Skin of body (tissue), 3 donors: ENCODE measurements at places on chromosomes 5 and 9. TPM values are rescaled to one million over a fixed set of nuclear protein-coding genes. Genes with fewer than 3 reads are reported as not detected.

Gene GHR
- 25.4 TPM for total RNA-seq

Gene ARHGEF37
- total RNA-seq: 11.0 TPM

Gene ROPN1L
- total RNA-seq: 0.79 TPM

Gene RASEF
- total RNA-seq: 4.9 TPM

Gene LHX2
- 27.6 TPM for total RNA-seq

Gene HSD17B3
- total RNA-seq: 0.59 TPM

Gene PAM
- total RNA-seq: 77.2 TPM

Gene THBS4
- 12.3 TPM for total RNA-seq

Gene GPR150
- not detected for total RNA-seq

Gene TRIM52
- 7.9 TPM for total RNA-seq

DNA sequence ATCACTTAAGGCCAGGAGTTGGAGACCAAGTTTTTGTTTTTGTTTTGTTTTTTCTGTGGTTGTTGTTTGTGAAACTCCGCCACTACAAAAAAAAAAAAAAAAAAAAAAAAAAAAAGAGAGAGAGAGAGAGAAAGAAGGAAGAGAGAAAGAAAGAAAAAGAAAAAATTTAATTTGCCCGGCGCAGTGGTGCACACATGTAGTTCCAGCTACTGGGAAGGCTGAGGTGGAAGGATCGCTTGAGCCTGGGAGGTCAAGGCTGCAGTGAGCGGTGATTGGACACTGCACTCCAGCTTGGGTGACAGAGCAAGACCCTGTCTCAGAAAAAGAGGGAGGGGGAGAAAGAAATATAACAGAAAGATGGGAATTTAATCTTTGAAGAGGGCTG lies 902 bp downstream of the THG1L start:
- DNase-seq: no peak

DNA sequence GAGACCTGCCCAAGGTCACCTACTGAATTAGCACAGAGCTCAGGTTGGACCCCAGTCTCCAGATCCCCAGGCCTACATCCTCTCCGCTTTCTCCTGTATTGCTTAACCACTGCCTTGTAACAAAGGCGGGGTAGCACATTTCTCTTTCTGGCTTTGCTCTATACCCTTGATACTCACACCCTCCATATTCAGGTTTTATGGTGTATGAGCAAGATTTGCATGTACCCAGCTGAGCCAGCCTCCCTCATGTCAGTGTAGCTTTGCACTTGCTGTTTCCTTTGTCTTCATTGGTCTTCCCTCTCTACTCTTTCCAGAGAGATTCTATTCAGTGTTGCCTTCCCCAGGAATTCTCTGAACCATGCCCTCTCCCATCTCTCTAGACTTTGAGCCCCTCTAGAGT lies 19.6 kb upstream of the ZCCHC7 start:
- DNase-seq: no peak

- no peak for DNase-seq
Observed at GRCh38 chr9:125842242-125842641, 95.1 kb downstream of the PBX3 start.

DNA sequence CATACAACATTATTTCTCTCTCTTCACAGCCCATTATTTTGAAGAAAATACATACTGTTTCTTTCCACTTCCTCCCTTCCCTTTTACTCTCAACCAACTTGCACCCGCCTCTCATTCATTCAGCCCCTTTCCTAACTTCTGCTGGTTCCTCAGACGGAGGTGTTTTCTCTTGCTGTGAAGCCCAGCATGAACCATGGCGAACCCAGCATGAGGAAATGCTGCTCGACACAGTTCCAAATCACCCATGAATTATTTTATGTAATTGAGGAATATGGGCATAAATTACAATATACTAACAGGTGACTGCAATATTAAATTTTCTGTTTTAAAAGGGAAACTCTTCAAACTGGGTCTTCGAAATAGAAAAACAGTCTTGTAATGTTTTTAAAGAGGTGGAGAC lies 124.8 kb downstream of the MEF2C start:
- no peak for DNase-seq

GRCh38 chr9:123851851-123852250 lies 78.1 kb downstream of the DENND1A start:
- DNase-seq: no peak

DNA sequence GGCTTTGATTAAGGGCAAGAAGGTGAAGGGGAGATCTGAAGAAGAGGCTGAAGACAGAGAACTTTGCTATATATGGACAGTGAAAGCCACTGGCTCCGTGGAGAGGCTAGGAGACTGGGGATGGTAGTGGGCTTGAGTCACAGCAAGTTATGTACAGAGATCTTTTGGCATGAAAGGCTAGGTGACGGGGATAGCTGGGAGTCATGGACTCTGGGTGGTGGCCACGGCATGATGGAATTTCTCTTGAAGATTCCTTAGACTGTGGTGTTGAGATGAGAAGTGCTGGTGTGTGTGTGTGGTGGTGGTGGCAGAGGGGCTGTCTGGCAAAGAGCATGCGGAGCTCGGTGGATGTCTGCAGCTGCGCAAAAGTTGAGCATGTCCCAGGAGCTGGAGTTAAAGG lies 120.6 kb upstream of the STC2 start:
- DNase-seq: no peak

DNA sequence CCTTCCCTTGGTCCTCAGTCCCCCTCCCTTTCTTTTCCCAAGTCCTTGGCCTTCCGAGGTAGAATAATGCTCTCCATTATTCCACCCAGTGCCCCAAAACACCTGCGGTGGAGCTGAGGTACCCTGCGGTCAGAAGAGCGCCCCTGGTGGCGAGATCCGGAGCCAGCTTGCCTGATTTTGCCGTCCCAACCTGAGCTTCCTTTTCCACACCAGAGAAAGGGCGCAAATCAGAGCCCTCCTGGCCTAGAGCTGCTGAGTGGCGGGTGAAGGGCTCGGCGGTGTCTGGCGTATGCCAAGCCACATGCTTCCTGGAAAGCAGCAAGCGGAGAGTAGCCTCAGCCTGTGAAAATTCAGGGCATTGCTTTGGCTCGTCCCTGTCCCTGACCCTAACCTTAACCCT lies 21.1 kb upstream of the CARTPT start:
- no peak for DNase-seq

GRCh38 chr9:38200431-38200830 lies 131.4 kb upstream of the SHB start:
- no peak for DNase-seq

GRCh38 chr5:163504079-163504931 lies 1.1 kb upstream of the MAT2B start:
- peak; percentile 74 for DNase-seq

DNA sequence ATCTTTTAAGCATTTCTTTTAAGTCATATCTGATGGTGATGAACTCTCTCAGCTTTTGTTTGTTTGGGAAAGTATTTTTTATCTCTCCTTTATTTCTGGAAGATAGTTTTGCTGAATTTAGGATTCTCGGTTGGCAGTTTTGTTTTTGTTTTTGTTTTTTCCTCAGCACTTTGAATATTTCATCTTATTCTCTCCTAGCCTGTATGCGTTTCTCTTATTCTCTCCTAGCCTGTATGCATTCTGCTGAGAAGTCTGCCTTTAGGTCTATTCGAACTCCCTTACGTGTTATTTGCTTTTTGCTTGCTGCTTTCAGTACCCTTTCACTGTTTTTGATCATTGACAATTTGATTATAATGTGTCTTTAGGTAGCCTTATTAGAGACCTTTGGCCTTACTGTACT lies 787.8 kb upstream of the FAM174A start:
- no peak for DNase-seq

GRCh38 chr5:142845402-142845921 lies 75.3 kb downstream of the ARHGAP26 start:
- no peak for DNase-seq

- no peak for DNase-seq
Observed at GRCh38 chr5:5826911-5827310, 404.4 kb downstream of the ICE1 start.

DNA sequence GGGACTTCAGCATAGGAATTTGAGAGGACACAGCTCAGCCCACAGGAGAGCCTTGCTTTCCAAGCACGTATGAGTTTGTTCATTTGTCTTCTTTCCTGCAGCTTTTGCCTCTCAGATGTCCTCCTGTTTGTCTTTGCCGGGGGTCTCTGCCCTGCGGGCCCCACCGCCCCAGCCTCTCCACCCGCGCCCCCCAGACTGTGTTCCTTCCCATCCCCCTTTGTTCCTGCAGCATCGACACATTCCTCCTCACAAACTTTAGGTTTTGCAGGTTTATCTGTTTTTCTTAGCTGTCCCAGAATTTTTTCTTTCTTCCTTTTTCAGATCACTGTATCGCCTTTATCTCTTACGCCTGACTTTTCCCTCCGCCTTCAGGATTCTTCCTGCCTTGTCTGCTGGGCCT lies 18.9 kb downstream of the UBE2QL1 start:
- no peak for DNase-seq

- DNase-seq: peak; percentile 30
Observed at GRCh38 chr5:159156426-159157238, 52.7 kb downstream of the RNF145 start.

DNA sequence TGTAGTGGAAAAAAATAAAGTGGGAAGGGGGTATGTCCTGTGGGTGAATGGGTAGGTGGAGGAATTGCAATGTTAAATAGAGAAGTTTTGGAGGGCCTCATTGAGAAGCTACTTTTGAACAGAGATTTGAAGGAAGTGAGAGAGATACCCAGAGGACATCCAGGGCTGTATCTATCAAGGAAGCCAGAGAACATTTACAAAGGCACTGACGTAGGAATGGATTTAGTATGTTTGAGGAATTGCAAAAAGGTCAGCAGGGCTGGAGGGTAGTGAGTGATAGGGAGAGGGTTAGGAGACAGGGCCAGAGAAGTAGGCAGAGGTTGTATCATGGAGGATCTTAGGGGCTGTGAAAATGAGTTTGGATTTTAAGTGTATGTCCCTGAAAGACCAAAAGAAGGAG lies 13.9 kb downstream of the PTTG1 start:
- DNase-seq: no peak

DNA sequence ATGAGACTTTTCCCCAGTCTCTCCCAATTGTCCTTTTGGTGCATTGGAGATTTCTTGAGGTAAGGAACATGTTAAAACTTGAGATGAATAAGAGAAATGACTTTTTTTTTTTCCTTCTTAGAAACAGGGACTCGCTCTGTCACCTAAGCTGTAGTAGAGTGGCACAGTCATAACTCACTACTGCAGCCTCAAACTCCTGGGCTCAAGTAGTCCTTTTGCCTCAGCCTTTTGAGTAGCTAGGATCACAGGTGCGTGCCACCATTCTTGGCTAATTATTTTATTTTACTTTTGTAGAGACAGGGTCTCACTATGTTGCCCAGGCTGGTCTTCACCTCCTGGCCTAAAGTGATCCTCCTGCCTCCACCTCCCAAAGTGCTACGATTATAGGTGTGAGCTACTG lies 25.9 kb downstream of the CDC42SE2 start:
- DNase-seq: no peak

- no peak for DNase-seq
Observed at GRCh38 chr5:71695595-71695994, 23.5 kb upstream of the CARTPT start.

- DNase-seq: no peak
Observed at GRCh38 chr9:93667627-93668026, 91.2 kb downstream of the PHF2 start.

- DNase-seq: peak; percentile 42
Observed at GRCh38 chr9:4207881-4208615, 91.8 kb downstream of the GLIS3 start.

GRCh38 chr9:131697097-131697496 lies 42.8 kb downstream of the RAPGEF1 start:
- no peak for DNase-seq

GRCh38 chr5:142978726-142979125 lies 208.5 kb downstream of the ARHGAP26 start:
- DNase-seq: no peak

DNA sequence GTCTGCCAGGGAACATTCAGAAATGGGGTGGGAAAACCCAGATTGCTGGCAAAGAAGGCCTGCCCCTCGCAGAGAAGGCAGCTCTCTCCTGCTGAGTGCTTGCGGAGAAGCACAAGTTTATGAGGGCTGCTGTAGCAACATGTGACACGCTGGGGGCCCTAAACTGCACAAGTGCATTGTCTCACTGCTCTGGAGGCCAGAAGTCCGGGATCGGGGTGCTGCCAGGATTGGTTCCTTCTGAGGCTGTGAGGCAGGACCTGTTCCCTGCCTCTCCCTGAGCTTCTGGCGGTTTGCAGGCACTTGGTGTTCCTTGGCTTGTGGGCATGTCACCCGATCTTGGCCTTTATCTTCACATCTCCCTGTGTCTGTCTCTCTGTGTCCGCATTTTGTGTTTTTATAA lies 75.6 kb upstream of the NEURL1B start:
- no peak for DNase-seq

- DNase-seq: no peak
Observed at GRCh38 chr9:71680189-71680980, 87.9 kb downstream of the CEMIP2 start.

DNA sequence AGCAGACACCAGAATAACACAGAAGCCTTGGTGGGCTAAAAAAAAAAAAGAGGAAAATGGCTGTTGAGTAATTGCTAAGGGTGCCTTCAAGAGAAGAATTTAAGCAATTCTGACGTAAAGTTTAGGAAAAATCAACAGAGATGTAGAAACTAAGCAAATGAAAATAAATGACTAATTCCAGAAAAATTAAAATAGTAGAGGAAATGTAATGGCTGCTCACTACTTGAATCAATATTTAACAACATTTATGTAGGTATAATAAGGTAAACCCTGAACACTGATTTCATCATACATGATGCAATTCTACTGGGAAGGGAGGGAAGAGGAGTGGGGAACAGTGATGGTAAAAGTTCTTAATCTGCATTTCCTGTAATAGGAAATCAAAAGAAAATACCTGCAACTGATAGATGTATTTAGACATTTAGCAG lies 41.4 kb downstream of the PUM3 start:
- DNase-seq: no peak

DNA sequence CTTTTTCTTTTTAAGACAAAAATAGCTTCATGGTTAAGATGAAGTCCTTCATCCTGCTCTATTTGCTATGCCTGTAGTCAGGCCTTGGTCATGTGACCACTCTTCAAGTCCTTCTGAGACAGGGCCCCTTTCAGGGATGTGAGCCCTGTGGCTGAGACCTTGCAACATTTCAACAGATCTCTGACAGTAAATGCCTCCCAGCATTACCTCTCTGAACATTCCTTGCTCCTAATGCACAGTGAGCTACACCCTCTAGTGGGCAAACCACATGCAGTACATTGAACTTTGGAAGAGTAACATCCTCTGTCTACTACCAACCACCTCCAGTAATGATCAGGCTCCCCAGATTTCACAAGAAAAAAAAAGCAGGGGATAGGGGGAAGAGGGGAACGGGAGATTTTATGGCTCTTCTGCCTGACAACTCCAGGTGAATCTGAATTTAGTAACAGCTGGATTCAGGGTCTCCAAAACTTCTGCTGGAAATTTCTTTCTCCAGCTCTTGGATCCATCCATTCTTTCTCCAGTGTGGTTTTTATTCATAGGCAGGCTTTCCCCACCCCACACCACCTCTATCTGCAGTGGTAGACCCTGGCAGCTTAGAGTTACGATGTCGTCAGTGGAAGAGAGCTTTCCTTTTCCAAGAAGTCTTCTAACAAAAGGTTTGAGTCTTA lies 8.9 kb upstream of the FBXO38 start:
- peak; percentile 7 for DNase-seq
